ENCODE measurements at places on chromosomes 12 and 14.

DNA sequence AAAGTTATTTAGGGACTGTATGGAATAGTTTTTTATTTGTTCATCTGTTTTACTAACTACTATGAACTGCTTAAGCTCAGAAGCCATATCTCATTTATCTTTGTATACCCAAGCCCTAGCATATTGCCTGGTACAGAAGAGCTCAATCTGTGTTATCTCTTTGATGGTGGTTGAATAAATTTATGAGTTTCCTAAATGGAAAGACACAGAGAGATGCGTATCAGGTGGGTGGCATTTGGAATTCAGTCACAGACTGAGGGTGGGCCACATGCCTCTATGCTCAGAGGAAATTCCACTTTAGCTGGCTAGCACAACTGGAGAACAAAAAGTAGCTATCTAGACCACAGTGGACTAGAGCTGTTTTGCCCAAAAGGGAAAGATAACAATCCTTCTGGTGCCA is 145.5 kb downstream of the SLC6A15 start:
- DNase-seq: no peak

- no peak for DNase-seq
These were observed 1.3 kb downstream of the TEAD4 start for GRCh38 chr12:2960390-2960956.

DNA sequence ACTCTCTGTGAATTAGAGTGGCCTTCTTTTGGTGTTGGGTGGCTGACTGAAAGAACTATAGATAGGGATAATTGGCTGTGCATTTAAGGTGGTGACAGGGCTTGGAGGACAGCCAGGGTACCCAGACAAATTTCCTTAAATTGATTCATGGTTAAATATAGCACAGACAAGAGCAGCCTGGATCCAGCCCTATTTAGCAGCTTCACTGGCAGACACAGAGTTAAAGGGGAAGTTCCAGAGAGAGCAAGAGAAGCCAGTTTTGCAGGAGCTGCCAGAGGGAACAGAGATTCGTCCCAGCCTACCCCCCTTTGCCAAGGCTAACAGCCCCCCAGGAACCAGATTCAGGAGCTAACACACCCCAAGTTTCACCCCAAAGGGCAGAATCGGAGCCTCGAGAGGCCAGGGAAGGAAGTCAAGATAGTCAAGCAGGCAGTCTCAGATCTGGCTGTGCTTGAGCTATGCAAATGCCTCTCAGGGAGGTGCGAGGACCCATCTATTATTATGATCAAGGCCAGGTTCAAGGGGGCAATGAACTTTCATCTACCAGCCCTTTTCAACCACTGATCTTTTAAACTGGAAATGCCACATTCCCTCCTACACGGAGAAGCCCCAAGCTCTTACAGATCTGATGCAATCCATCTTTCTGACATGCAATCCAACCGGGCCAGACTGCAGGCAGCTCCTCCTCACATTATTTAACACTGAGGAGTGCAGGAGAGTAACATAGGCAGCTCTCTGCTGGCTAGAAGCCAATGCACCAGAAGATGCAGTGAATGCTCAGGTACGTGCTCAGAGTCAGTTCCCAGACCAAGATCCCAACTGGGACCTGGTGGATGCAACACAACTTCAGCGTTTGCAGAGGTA is 58.2 kb downstream of the DHRS2 start:
- DNase-seq: no peak

- no peak for DNase-seq
These were observed 90.2 kb downstream of the FUT8 start for GRCh38 chr14:65502676-65503124.

DNA sequence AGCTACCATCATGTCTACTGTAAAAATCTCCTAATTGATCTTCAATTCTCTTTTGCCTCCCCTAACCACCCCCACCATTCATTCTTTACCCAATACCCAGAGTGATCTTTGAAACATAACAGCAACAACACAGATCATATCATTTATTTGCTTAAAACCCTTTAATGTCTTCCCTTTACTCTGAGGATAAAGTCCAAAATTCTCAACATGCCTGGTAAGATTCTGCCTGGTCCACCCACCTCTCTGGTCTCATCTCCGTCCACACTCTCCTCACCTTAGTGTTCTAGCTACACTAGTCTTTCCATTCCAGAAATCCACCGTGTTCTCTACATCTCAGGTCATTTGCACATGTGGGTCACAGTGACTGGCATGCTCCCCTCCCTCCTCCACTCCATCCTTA is 27.7 kb downstream of the SLC38A4 start:
- DNase-seq: no peak

DNA sequence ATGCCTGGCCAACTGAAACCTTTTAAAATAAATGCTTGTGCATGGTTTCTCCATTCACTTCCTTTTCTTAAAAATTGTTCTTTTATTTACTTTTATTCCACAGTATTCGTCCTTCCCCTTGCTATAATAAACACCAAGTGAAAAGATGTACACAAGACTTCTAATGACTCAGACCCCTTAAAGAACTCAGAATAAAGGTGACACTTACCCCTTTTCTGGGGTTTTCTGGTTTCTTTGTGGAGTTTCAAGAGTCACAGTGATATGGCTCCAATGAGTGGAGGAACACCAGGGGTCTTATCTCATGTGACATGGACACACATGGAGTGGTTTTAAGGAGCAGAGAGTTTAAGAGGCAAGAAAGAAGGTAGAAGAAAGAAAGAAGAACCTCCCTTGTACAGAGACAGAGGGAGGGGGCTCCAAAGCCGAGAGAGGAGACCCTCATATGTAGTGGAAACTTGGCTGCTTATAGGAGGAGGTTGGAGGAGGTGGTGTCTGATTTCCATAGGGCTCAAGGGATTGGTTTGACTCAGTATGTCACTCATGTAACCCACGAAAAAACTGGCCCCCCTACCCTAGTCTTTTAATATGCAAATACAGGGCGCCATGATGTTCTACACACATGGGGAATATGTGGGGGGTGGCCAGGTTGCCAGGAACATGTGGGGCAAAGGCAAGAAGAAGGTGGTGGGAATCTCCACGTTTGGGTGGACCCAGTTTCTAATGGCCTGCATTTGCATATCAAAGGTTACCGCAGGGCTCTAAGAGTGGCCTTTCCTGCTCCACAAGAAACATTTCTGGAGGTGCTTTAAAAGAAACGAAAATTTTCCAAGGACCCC is 22.1 kb upstream of the CD69 start:
- DNase-seq: no peak

Measured in CD4-positive, alpha-beta T cell treated with Interleukin-10 for 1 hour (primary cell).